Suppressor macrophage (primary cell): ENCODE measurements at places on chromosomes 5 and 9.

- no peak for DNase-seq
Observed at GRCh38 chr9:131837316-131837715, 97.4 kb upstream of the RAPGEF1 start.

GRCh38 chr9:125829743-125830142 is 82.6 kb downstream of the PBX3 start:
- peak; percentile 66 for DNase-seq

GRCh38 chr9:115296831-115297565 is 179.0 kb upstream of the TNC start:
- no peak for DNase-seq

GRCh38 chr5:36644727-36645126 is 38.3 kb downstream of the SLC1A3 start:
- no peak for DNase-seq

GRCh38 chr9:135301271-135302263 is 178.0 kb upstream of the PPP1R26 start:
- DNase-seq, result no peak

DNA sequence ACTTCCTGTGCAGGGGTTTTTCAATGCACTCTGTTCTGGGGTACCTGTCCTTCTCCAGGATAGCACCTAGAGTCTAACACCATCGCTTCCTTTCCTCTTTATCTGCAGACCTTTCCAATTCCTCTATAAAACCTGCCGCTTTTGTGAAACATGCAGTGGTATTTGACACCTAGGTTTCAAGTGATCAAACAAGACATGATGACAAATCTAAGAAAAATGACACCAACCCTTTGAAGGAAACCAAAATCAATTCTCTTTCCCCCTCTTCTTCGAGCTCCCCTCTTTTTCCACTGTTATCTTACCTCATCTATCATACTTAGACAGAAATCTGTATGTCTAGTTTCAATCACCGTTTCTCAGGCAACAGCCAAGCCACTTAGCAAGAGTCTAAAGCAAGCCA is 25.6 kb upstream of the RANBP17 start:
- DNase-seq, result no peak

GRCh38 chr5:160493806-160494338 is 72.2 kb downstream of the PTTG1 start:
- DNase-seq, result no peak
